Right hindlimb (tissue), 1 donor: ENCODE measurements at places on chromosomes 7 and 10.
A peak's percentile ranks its signal among the peaks of the same experiment; 100 is the strongest.

- DNase-seq: no peak
Measured at GRCh38 chr7:5797716-5798115, 16.3 kb upstream of the RNF216 start.

DNA sequence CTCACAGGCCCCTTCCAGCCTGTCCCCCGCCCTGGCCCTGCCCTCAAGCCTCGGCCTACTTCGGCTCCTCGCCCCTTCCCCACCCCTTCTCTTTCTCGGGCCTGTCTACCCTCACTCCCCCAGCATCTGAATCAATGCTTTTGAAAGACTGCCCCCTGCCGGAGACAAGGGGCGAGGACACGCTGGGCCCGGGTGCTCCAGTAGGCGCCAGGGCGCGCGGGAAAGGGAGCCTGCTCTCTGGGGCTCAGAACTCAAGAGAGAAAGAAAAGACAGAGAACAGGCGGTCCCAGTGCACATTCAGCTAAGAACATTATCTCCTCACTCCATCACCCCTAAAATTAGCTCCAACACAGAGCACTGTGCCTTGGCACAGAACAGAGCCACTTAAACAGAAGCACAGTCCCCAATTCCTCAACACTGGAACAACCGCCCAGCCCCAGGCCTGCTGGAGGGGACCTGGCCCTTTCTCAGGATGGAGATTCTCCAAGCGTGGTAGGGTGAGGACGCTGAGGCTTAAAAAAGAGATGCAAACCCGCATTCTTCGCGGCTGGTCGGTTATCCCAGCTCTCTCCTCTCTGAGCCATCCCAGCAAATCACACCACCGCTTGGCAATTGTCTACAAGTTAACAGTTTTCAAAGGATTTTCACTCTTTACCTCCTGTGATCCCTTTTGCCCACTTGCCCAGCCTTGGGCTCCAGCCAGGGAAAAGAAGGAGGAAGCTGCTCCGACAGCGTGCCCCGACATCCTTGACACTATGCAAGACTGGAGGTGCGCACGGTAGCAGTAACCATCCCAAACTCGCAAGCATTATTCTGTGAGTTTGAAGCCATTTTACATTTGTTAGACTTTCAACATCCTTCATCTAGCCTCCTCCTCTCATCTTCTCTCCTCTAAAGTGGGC lies 2.1 kb downstream of the GIGYF1 start:
- DNase-seq: peak; percentile 82

GRCh38 chr7:14875941-14876587 lies 26.5 kb downstream of the DGKB start:
- DNase-seq: no peak

DNA sequence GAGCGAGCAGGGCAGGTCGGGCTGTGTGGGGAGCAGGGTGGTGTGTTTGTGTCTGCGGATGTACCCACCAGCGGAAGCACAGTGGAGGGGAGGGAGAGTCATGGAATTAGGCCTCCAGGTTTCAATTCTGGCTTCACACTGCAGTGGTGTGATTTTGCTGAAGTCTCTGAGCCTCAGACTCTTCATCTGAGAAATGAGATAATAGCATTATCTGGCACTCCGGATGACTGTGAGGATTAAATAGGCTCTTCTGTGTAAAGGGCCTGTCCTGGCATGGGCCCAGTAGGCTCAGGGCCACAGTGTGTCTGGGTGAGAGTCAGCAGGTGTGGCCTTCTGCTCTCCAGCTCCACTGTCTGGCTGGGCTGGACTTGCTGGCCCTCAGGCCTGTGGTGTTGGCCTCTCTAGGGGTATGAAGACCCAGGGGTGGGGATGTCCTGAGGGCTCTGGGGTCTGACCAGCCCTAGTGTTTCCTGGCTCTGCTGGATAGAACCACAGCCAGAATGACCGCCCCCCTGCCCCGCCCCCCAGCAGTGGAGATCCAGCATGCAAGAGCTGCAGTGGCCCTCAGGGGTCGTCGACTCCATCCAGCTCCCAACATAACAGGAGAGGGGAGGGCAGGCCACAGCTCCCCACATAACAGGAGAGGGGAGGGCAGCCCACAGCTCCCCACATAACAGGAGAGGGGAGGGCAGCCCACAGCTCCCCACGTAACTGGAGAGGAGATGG lies 178.6 kb downstream of the RPS24 start:
- peak; percentile 52 for DNase-seq

- no peak for DNase-seq
Measured at GRCh38 chr10:74669210-74669609, 157.2 kb upstream of the KAT6B start.
